ENCODE measurements at places on chromosomes 1 and 21.

DNA sequence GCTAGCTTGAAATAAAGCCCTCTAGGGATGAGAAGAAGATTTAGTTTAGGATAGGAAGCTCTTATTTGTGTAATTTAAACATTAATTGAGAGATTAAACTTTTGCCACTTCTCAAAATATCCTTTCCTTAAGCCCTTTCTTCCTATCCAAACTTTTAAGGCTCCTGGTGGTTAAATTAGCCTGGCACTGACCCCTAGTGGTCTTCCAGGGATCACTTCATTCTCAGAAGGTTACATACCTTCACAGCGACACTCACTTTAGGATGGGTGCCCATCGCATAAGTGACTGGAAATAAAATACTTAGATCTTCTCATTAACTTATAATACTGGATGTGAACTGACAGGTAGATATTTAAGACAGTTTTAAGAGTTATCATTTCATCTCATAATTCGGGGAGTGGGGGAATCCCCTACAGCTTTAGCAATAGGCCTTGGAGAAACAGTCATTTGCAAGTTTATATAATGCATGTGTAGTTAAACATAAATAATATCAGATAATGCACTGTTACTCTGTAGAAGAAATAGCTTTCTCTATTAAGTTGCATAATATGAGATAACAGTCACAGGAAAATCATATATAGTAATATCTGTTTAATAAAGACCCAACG lies 7.4 kb downstream of the LHX9 start:
- DNase-seq, result peak; percentile 3

- DNase-seq, result no peak
Observed at GRCh38 chr1:82401116-82401515, 600.4 kb downstream of the ADGRL2 start.

DNA sequence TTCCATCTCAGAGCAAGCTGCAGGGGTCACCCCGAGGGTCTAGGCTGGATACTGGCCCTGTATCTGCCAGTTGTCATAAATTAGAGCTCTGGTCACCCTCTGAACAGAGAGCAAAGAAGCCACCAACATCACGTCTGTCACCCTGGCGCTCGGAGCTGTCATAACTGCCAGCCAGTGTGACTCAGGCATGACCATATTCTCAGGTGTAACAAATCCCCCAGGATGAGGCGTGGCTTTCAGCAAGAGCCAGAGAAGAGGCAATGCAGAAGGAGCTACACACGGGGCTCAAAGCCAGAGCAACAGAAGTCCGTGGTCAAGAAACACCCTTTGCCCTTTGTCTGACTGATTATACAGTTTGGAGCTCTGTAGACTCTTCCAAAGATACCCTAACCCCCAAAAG lies 40.0 kb downstream of the PRAMEF20 start:
- no peak for DNase-seq

DNA sequence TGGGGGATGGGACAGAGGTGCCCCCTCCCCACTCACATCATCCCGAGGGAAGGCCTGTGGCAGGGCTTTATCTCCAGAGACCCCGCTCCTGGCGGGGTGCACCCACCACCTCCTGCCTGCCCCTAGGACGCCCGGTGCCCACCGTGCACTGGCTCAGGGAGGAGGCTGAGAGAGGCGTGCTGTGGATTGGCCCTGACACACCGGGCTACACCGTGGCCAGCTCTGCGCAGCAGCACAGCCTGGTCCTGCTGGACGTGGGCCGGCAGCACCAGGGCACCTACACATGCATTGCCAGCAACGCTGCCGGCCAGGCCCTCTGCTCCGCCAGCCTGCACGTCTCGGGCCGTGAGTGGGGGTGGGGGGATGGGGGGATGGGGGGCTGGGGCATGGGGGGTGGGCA lies 71.7 kb downstream of the TRIM11 start:
- DNase-seq, result no peak

- no peak for DNase-seq
Observed at GRCh38 chr21:25273959-25274358, 333.3 kb downstream of the MRPL39 start.

DNA sequence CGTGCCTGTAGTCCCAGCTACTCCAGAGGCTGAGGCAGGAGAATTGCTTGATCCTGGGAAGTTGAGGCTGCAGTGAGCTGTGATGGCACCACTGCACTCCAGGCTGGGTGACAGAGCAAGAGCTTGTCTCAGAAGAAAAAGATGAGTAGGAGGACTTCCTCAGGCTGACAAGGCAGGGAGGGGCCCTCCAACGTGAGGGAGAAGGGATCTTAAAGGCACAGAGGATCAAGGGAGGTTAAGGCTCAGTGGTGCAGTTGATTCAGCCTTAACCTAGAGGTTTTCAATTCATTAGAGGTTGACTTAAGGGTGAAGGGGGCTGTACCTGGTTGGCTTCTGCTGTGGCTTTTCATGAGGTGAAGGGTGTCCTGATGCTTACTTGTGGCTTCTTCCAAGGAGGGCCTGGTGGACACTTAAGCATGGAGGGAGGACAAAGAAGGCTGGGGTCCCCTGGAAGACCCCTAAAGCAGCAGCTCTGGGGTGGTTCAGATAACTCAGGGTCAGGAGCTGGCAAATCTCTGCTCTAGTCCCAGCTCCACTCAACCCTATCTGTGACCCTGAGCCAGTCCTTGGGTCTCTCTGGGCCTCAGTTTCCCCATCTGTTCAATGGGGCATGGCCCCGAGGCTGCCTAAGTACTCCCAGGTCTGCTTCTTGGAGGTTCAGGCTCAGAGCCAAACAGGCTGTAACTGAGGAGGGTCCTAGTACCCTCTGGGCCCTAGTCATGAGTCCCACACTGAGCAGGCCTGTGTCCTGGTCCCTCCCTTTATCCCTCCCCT lies 6.3 kb downstream of the EXTL1 start:
- DNase-seq, result no peak

- DNase-seq, result no peak
Observed at GRCh38 chr1:19529664-19530063, 44.3 kb upstream of the CAPZB start.

- DNase-seq, result no peak
Observed at GRCh38 chr1:118321840-118322239, 136.8 kb upstream of the SPAG17 start.

DNA sequence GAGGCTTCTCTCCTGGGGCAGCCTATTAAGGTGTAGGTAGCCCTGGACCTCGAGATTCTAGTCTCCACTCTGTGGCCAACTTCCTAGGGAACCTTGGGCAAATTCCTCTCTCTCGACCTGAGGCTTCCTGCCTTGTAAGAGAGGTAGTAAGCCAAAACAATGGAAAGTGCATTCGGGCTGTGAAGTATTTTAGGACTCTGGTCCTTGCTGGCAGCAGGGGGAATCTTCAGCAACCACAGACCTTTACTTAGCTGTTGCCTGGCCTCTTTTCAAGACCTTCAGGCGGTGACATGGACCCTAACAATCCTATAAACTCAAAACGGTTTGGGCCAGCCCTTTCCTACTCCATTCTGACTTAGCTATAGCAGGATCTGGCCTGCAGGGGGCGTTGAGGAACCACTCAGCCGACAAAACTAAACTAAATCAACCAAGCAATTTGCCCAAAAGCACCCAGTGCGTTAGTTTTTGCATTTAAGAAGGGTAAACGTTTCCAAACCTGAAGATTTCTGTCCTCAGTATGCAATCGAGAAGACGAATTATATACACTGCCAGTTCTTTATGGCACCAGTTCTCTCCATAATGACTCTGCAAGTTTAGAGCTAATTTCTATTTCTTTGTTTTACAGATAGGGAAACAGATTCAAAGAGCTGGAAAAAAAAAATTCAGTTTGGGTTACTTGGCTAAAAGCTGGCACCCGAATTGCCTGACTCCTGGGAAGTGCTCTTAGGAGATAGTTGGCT lies 10.9 kb upstream of the SESN2 start:
- DNase-seq, result peak; percentile 83

GRCh38 chr1:10569531-10569930 lies 94.8 kb downstream of the PEX14 start:
- DNase-seq, result no peak

GRCh38 chr21:37136261-37136660 lies 63.2 kb downstream of the TTC3 start:
- DNase-seq, result no peak

GRCh38 chr1:214329470-214330220 lies 48.7 kb downstream of the SMYD2 start:
- no peak for DNase-seq

DNA sequence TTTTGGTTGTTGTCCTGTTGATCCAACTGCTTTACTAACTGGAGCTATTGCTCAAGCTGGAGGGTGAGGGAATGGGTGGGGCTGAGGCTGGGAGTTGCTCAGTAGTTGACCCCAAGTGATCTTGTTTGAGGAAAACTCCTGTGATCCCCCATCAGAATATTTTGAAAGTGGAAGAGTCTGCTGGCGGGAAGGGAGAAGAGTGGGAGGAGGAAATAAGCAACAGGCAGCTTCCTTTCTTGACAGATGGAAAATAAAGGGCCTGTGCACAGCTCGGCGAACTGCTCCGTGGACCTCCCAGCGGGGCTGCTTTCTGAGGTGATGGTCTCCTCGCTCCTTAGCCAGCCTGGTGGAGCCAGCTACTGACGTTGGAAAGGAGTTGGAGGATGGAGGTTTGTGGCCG lies 199.1 kb upstream of the LMO4 start:
- no peak for DNase-seq

- DNase-seq, result no peak
Observed at GRCh38 chr1:104973516-104973915, 1223.8 kb downstream of the AMY1C start.

- no peak for DNase-seq
Observed at GRCh38 chr1:25450891-25451290, 20.2 kb downstream of the MACO1 start.

GRCh38 chr1:79044974-79045650 lies 38.6 kb upstream of the ADGRL4 start:
- no peak for DNase-seq

- no peak for DNase-seq
Observed at GRCh38 chr1:154527192-154527591, 25.0 kb upstream of the SHE start.

GRCh38 chr1:97201641-97202040 lies 480.1 kb downstream of the PTBP2 start:
- DNase-seq, result no peak

GRCh38 chr1:15489052-15489736 lies 13.3 kb downstream of the CELA2B start:
- DNase-seq, result peak; percentile 73

DNA sequence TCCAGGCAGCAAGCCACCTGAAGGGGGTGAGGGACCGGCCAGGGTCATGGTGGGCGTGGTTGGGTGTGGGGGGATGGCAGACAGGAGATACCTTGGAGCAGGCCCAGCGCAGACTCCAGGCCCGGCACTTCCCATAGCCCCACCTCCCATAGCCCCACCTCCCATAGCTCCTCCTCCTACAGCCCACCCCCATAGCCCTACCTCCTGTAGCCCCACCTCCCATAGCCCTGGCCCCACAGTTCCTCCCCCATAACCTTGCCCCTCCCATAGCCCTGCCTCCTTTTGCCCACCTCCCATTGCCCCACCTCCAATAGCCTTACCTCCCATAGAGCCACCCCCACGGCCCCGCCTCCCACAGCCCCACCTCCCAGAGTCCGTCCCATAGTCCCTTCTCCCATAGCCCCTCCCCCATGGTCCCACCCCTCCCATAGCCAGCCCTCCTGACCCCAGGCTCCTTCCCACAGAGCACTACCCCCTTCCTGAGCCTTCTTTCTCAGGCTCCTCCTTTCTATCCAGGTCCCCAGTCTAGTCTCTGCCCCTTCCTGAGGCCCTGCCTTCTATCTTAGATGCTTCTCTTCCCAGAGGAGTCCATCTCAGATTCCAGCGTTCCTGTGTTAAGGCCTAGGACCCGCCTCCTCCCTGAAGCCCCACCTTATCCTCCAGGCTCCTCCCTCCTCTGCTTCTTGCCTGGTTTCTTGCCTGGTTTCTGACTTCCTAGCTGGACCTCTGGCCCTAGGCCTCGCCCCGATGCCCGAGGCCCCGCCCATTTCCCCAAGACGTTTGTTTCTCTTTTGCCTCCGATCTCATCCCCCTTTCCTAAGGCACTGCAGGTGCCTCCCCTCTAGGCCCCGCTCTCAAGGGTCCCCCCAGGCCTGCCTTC lies 46.8 kb downstream of the PTPRU start:
- DNase-seq, result no peak

DNA sequence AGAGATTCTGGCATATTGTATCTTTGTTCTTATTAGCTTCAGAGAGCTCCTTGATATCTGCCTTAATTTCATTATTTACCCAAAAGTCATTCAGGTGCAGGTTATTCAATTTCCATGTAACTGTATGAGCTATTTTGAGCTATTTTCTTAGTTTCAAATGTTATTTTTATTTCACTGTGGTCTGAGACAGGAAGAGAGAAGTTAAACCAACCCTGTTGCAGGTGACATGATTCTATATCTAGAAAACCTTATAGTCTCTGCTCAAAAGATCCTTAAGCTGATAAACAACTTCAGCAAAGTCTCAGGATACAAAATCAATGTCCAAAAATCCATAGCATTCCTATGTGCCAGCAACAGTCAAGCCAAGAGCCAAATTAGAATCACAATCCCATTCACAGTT lies 1644.0 kb upstream of the B3GALT2 start:
- DNase-seq, result no peak

DNA sequence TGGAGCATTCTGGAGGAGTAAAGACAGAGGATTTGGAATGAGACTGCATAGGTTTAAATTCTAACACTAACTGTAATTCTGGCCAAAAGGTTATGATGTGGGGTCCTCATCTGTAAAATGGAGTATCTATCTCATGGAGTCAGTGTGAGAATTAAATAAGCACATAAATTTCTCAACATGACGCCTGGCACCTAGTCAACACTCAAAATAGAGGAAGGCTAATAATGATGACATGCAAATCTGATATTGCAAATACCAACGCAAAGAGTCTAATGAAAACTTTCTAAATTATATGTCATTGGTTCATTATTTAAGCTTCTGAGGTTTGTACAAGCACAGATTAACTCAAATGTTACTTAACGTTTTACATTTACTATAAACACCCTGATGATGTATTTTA lies 29.6 kb downstream of the APP start:
- DNase-seq, result no peak

- DNase-seq, result no peak
Observed at GRCh38 chr1:225613006-225613405, 39.9 kb downstream of the ENAH start.

DNA sequence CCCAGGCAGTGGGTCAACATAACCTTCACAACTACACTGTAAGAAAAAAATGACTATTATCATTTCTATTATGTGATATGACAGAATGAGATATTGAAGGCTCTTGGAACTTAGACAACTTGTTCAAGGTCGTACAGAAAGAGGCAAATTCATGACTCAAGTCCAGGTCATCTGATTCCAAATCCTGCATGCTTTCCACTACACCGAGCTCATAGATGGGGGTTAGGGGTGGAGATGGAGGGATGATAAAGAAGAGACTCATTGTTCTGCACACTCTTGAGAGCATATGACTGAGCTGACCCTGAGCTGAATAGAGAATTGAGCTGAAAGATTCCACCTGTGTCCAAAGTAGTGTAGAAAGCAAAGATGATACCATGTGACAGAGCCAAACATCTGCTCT lies 2.8 kb downstream of the FCRL6 start:
- no peak for DNase-seq

DNA sequence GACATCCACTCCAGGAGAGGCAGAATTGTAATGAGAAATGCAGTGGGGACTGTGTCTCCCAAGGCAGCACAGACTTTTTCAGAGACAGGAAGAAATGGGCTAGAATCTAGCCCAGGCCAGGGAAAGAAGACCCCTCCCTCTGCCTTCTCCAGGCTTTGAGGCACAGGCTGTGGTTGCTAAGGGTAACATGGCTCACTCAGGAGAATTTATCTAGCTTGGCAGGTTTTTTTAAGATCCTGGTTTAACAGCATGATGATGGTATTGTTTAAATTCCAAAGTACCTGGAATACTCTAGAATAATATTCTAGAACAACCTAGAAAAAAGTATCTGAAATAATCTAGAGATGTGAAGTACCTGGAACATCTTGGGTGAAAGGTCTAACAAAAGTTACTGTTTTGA lies 125.6 kb downstream of the URB2 start:
- DNase-seq, result no peak

GRCh38 chr1:109243860-109244552 lies 5.3 kb upstream of the CELSR2 start:
- no peak for DNase-seq
